Activated naive CD4-positive, alpha-beta T cell treated with anti-CD3 and anti-CD28 coated beads, Interleukin-2, amount 10 ng/mL, durations not matched to agents 7 days and 5 days (primary cell): ENCODE measurements at places on chromosomes 1 and 21.
A peak's percentile ranks its signal among the peaks of the same experiment; 100 is the strongest.

GRCh38 chr1:45317166-45317565 lies 9.5 kb upstream of the HPDL start:
- DNase-seq = no peak

DNA sequence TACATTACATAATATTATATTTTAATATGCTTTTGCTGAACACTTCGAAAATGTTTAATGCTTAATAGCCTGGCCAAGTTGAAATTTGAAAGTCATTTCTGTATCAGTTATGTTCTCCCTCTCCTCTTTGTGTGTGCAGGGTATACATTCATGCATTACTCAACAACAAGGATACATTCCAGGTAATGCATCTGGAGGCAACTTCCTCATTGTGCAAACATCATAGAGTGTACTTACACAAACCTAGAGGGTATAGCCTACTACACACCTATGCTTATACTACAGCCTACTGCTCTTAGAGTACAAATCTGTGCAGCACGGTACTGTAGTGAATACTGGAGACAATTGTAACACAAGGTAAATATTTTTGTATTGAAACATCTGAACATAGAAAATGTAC lies 407.3 kb downstream of the MRPL39 start:
- DNase-seq = no peak

GRCh38 chr1:86380257-86380861 lies 15.8 kb downstream of the ODF2L start:
- DNase-seq = no peak

GRCh38 chr1:174039027-174039426 lies 16.9 kb upstream of the RC3H1 start:
- DNase-seq = no peak

DNA sequence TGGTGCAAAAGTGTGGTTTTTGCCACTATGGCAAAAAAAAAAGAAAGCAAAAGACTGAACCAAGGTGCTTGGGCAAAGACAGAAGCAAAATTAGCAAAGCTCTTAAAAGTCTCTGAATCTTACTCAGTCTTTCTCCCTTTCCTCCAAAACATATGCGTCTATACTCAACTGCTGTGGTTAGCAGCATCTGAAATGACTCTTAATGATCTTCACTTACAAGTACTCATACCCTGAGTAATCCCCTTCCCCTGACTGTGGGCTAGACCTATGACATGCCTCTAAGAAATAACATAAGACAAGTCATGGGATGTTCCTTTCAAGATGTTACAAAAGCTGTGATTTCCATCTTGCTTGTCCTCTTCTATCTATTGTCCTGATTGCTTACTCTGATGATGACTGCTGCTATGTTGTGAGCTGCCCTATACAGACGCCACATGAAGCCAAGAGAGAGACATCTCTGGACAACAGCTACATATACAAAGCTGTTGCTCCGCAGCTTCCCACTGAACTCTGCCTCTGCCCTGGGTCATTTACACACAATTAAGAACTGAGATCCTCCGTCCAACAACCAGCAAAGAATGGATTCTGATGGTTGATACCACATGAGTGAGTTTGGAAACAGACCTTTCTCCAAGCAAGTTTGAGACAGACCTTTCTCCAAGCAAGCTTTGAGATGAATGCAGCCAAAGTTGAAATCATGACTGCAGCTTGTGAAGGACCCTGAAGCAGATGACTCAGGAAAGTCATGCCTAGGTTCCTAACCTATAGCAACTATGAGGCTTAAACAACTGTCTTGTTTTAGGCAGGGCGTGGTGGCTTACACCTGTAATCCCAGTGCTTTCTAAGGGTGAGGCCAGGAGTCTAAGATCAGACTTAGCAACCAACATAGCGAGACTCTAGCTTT lies 55.2 kb downstream of the PUM1 start:
- no peak for DNase-seq

- DNase-seq = no peak
Observed at GRCh38 chr1:245986404-245987218, 520.5 kb downstream of the SMYD3 start.

GRCh38 chr1:29166291-29166878 lies 15.3 kb downstream of the SRSF4 start:
- DNase-seq = peak; percentile 42

GRCh38 chr1:156539818-156540355 lies 32.5 kb downstream of the IQGAP3 start:
- DNase-seq = no peak

GRCh38 chr1:25586181-25586588 lies 30.4 kb upstream of the MAN1C1 start:
- DNase-seq = no peak

DNA sequence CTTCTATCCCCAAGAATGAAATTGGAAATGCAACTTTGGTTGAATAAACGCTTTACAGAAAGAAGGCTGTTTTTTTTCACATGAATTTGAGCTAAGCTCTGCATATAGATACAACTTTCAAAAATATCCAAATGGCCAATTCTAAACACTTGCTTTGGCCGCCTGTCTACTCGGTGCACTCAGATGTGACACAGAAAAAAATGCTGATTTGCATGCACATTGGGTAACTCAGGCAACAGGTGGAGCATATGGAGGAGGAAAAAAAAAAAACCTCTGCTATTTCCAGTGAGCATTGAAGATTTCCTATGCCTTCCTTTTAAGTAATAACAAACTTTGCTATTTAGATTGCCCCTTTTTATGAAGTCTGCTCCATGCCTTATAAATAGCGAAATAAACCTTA lies 262.5 kb downstream of the GRIK1 start:
- DNase-seq = no peak

DNA sequence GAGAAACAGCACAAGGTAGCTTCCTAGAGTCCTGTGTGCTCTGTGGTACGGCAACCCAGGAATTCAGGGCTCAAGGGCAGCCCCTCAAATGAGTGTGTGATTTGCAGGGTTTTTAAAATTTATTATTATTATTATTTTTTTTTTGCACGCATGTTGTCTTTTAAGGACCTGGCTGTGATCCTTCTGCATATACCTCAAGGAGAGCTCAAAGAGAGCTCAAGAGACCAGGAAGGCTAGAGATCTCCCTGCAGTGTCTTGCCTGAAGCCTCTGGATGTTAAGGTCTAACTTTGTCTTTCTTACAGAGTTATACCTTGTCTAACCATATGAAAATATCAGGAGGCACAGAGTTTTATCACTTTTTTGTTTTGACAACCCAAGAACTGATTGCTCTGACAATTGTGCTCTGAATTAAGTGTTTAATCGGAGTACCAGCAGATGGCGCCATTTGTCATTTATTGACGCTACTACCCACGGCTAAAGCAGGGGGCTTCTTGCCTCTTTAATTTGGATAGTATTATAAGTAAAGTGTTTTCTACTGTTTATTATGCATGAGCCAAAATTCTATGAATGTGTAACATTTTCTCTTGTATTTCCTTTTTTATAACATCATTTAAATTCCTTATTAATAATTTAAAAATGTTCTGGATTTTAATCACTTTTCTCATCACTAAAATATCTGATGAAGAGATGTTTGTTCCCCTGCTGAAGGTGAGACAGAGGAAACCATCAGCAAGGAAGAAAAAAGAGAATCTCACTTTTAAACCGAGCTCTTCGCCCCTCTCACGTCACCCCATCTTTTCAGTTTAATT lies 35.8 kb upstream of the LMO4 start:
- DNase-seq = peak; percentile 69

- no peak for DNase-seq
Observed at GRCh38 chr21:44601596-44602462, 1.4 kb downstream of the KRTAP10-7 start.

DNA sequence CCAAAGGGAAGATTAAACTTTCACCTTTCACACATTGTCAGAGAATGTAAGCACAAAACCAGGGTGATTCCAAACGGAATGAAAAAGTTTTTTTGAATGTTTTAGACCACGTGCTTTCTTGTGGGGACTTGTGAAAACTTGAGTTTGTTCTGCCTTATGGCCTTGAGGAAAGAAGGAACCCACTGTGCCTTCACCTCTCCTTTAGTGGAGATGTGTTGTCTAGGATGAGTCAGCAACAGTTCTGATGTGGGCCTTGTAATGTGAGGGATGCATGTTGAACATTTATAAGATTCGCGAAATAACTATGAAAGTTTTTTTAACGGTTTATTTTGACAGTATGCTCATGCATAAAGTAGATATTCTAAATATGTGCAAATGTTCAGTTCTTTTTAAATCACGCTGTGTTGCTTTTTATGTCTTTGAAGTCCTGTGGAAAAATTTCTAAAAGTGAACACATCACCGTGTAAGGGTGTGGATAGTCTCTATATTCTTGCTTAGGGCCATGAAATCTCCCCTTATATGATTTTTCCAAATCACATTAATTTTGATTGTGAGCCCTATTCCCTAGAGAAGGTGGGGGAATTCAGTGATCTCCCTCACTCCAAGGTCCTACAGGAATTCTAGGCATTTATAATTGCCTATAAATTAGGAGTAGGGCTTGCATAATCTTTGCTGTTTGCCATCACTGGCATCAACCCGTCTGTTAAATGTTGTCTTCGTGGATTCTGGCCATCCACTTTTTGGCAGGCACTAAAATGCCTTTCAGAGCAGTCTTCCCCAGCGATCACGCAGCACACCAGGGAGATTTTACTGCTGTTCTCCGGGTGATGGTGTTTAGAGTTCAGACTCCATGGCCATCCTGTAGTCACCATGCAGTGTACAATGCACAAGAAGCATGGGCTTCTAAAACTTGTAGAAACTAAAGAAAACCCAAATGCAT lies 47.4 kb downstream of the PLA2G4A start:
- DNase-seq = no peak

GRCh38 chr1:38746402-38746935 lies 113.1 kb downstream of the RRAGC start:
- no peak for DNase-seq

DNA sequence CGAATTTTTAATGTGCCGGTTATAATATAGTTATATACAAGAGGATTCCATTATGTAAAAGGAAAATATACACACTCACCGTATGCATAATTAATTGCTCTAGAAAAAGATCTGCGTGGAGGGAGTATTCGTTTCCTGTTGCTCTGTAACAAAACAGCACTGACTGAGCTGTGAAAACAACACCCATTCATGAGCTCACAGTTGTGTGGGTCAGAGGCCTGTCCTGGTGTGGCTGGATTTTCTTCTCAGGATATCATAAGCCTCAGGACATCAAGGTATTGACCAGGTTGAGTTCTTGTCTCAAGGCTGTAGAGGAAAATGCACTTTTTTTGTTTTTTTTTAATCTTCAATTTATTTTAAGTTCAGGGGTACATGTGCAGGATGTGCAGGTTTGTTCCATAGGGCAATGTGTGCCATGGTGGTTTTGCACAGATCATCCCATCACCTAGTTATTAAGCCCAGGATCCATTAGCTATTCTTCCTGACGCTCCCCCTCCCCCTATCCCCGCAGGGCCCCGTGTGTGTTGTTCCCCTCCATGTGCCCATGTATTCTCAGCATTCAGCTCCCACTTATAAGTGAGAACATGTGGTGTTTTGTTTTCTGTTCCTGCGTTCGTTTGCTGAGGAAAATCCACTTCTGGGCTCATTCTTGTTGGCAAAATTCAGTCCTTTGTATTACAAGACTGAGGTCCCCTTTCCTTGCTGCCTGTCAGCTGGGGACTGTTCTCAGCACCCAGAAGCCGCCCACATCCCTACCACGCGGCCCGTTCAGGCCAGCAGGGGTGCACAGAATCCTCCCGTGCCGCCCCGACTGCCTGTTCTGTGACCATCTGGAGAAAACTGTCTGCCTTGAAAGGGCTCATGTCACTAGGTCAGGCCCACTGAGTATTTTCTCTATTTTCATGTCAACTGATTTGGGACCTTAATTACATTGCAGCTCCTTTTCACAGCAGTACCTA lies 87.4 kb upstream of the ERRFI1 start:
- DNase-seq = no peak

DNA sequence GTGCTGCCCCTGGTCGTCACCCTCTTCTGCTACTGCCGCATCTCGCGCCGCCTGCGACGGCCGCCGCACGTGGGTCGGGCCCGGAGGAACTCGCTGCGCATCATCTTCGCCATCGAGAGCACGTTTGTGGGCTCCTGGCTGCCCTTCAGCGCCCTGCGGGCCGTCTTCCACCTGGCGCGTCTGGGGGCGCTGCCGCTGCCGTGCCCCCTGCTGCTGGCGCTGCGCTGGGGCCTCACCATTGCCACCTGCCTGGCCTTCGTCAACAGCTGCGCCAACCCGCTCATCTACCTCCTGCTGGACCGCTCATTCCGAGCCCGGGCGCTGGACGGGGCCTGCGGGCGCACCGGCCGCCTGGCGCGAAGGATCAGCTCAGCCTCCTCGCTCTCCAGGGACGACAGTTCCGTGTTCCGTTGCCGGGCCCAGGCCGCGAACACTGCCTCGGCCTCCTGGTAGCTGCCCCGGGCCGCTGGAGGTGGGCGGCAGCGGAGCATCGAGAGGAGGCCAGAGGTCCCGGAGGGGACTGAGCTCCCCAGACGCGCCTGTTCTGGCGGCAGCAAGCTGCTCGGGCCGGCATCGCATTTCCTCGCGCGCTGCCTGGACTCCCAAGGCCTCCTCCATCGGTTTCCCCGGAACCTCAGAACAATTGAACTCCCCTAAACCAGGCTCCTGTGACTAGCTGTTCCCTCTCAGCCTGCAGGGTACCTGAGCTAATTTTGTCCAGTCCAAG lies 1.1 kb downstream of the GPR25 start:
- no peak for DNase-seq

DNA sequence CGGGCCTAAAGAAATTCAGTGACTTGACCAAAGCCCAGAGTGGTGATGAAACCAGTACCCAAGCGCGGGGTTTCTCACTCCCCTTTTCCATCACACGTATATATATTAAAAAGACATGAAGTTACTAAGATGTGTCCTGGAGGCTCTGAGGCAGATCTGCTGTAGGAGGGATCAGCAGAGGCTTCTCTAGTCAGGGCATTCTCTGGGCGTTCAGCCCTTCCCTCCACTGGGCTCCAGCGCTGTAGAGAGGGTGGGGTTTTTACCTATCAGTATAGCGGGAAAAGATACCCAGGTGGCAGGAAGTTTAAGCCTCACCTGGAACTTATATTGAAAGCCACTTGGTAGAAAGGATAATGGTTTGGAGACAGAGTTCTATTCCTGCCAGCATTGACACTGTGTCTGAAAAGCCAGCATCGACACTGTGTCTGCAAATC lies 862 bp upstream of the PLEKHO1 start:
- no peak for DNase-seq

DNA sequence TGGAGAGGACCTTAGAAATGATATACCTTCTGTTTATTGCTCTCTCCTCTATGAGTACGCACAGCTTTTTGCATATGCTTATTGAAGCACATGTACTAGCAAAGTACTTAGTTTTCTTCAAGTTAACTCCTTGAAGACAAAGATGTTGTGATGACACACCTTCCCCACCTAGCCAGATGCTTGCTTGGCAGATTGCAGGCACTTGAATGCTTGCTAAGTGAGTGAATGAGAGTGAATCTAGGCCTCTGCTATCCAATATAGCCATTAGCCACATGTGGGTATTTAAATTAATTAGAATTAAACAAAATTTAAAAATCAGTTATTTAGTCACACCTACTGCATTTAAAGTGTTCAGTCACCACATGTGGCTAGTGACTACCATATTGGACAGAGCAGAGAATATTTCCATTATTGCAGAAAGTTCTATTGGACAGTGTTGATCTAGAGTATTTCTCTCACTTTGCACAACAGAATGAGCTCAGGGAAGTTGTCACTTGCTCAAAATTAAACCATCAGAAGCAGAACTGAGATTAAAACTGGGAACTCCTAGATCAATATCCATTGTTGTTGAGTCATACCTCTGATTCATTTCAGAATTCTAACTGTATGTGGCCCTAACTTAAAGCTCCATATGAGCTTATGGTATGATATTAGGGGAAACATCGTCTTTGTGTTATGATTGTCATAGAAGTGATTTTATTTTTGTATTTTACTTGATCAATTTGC lies 8.6 kb upstream of the EEIG2 start:
- no peak for DNase-seq

- no peak for DNase-seq
Observed at GRCh38 chr1:185215911-185216310, 58.9 kb downstream of the SWT1 start.
